Stimulated activated CD8-positive, alpha-beta memory T cell treated with anti-CD3 and anti-CD28 coated beads, Interleukin-4, amount 100 ng/mL, for 1 hour (primary cell): ENCODE measurements at places on chromosomes 4 and X.

- DNase-seq: no peak
Measured at GRCh38 chr4:149791851-149792250, 23.8 kb downstream of the IQCM start.

DNA sequence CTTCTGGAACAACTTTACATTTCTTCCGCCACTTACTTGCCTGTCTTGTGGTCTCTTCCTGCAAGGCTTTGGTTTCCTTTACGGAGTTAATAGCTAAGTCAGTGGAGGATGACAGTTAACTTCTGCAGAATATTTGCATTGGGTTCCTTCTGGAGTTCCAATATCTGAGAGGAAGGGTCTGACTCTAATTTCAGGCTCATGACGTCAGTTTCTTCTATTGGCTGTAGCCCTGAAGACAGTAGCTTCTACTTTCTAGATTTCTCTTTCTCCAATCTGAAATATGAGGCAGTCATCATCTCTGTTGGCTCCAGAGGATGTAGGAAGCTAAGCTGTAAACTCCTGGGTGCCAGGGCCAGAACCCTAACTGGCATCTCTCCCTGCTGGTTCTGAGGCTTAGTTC, 76.7 kb downstream of the FRMPD3 start:
- no peak for DNase-seq

GRCh38 chrX:101411984-101412383, 4.0 kb downstream of the HNRNPH2 start:
- DNase-seq: no peak

GRCh38 chrX:135275973-135276372, 24.1 kb downstream of the ETDA start:
- DNase-seq: no peak

DNA sequence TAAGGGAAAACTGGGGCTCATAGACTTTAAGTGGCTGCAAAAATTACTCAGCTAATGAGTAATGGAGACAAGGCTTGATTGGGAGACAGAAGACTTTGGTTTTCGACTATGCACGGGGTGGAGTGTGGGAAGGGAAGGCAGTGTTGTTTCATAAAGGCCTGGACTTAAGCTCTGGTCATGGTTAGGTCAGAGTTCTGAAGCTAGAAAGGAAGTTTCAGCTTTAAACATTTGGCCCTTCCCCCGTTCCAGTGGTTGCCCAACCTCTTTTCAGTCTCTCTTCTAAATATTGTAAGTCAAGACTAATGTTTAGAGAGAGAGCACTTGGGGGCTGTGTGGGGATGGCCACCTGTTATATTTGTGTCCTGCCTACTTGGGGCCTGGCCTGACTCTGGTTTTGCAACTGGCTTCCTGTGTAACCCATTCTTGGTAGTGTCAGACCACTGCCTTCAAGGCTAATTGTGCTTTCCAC, 21.0 kb downstream of the MSN start:
- DNase-seq: no peak

GRCh38 chrX:129717892-129718291, 20.9 kb upstream of the XPNPEP2 start:
- DNase-seq: no peak

- no peak for DNase-seq
Measured at GRCh38 chr4:1329408-1330371, 17.3 kb upstream of the UVSSA start.

DNA sequence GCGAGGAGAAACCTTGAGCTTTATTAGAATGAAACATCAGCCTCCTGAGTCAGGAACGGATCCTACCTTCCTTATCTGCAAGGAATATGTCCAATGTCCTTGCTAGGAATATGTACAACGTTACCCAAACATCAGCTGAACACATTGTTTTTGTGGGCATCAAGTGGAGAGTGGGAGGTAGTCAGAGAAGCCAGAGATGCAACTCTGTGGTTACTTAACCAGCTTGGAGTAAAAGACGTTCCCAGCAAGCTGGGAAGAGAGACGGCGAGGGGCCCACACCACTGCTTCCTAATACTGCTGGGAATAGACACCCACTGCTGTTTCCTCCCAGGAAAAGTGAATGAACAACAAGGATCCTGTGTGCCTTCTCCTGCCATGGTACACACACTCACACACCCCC, 74.4 kb upstream of the PLAC1 start:
- no peak for DNase-seq

- DNase-seq: no peak
Measured at GRCh38 chrX:27884654-27885053, 76.9 kb downstream of the MAGEB10 start.

- DNase-seq: no peak
Measured at GRCh38 chr4:15488658-15489470, 19.2 kb downstream of the CC2D2A start.

- DNase-seq: no peak
Measured at GRCh38 chrX:152632445-152633097, 5.1 kb upstream of the GABRQ start.

DNA sequence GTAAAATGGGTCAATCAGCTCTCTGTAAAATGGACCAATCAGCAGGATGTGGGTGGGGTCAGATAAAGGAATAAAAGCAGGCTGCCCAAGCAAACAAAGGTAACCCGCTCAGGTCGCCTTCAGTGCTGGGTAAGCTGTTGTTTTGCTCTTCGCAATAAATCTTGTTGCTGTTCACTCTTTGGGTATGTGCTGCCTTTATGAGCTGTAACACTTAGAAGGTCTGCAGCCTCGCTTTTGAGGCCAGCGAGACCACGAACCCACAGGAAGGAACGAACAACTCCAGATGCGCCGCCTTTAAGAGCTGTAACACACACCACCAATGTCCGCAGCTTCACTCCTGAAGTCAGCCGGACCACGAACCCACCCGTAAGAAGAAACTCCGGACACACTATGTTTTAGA, 11.5 kb upstream of the CAMK2D start:
- DNase-seq: no peak

DNA sequence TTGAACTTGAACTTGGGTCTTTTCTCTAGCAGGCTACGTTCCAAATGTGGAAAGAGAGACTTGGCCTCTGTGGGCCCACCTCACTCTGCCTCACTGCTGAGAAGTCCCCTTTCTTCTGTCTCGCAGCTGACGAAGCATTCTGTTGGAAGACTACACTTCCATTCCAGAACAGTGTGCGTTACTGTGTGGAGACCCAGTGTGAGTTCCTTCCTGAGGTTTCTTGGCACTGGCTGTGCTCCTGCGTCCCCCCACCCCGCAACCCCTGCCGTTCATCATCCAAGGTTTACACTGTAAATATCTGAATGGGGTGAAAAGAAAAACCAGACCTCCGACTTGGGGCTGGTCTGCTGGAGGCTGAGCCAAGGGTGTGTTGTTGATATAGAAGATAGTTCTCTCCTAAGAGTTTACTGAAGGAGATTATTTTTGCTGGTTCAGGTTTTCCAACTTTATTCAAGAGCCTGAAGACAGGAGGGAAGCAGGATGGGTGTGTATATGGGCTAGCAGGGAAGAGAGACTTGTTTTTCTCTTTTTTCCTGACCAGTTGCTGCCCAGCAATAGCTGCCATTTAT, 34.7 kb downstream of the NHSL2 start:
- DNase-seq: no peak

GRCh38 chrX:78322863-78323262, 4.5 kb downstream of the CYSLTR1 start:
- DNase-seq: no peak

GRCh38 chr4:22991576-22991975, 298.8 kb downstream of the GBA3 start:
- no peak for DNase-seq

DNA sequence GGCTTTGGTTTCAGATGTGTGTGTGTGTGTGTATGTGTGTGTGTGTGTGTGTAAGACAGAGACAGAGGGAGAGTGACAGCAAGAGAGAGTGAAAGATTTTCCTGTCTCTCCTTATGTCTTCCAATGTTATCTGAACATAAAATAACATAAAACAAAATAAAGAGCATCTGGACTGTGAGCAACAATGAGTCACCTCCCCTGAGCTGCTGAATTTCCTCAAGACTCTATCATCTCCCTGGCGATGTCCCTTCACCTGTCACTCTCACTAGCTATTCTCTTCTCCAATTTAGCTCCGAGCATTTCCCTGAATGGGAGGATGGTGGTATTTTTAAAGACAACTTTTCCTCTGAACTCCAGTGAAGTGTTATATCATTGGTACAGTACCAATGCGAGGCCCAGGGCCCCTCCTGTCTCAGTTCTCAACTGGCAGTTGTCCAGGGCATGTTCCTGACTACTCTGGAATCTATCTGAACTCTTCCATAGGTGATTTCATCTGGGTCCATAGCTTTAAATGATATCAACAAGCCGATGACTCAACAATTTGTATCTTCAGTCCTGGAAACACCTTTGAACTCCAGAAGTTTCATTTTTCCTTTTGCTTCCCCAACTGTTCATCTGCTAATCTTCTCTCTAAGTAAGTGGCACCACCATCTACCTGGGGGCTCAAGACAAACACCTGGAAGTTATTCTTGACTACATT, 195.0 kb upstream of the CLNK start:
- no peak for DNase-seq

DNA sequence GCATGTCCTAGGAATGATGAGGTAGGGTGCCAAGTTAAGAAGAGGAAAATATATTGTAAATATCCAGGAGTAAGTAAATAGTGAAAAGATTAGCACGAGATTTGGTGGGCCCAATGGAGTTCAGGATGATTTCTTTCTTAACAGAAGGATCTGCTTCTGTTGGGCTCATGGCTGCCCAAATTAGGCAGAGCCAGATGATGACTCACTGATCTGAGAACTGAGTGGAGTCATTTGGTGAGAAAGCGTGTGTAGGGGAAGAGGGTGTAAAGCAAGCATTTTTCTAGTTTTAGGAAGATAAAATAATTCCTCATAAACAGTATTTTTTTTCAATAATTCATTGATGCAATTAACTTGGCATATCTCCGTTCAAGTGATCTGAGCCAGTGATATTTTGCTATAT, 1.6 kb downstream of the TBX22 start:
- no peak for DNase-seq

- no peak for DNase-seq
Measured at GRCh38 chr4:13548059-13548983, 4.0 kb upstream of the NKX3-2 start.

DNA sequence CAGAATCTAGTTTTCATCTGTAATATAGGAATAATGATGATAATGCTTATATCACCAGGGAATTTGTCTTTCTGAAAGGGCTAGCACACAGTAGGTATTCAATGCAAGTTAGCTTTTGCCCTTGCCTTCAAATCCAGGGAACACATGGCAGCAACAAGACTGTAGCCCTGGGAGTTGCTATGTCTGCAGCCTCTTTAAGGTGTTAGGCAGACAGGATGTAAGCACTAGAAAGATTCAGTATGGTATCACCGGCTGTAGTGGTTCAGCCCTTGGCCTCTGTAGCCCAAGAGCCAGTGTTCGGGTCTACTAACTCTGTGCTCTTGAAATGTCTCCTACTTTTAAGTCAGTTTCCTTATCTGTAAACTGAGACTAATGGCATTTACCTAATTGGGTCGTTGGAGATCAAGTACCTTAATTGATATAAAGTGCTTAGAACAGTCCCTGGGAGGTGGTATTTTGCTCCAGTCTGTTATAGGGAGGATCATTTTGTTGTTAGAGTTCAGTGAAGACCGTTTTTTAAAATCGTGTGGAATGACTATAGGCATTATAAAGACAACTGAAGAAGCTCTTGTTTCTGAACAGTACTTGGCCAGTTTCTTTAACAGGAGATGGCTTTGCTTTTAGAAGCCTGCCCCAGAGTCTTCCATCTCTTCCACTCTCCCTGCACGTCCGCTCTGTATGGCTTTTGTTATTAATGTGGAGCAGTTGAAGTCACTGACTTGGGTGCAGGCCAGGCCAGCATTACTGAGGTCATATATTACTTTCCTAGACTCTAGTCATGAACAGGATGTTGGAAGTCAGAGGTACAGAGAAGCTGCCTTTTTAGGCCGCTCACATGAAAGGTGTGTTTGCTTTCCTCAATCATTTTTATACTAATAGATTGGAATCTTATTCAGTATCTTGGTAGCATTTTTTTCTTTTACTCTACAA, 44.8 kb downstream of the GAB1 start:
- no peak for DNase-seq

- DNase-seq: no peak
Measured at GRCh38 chr4:139054791-139055505, 39.4 kb downstream of the NOCT start.
